ENCODE measurements at places on chromosomes 2 and 18. TPM values are rescaled to one million over a fixed set of nuclear protein-coding genes. Genes with fewer than 3 reads are reported as not detected.

The VSNL1 gene
- 0.39 TPM for total RNA-seq

The DPP4 gene
- total RNA-seq, result 2.1 TPM

DNA sequence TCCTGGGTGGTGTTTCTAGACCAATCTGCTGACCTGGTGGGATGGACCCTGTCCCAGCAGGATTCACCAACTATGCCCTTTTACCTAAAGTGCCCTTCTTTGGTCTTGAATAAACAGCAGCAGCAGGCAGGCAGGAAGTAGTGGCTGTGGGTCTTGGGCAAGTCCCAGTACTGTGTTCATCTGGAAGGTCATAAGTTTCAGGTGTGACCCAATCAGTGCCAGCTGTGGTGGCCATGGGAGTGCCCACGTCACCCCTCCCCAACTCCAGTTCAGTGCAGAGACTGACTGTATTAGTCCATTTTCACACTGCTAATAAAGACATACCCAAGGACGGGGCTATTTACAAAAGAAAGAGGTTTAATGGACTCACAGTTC is 148.3 kb upstream of the SRD5A2 start:
- no peak for DNase-seq

DNA sequence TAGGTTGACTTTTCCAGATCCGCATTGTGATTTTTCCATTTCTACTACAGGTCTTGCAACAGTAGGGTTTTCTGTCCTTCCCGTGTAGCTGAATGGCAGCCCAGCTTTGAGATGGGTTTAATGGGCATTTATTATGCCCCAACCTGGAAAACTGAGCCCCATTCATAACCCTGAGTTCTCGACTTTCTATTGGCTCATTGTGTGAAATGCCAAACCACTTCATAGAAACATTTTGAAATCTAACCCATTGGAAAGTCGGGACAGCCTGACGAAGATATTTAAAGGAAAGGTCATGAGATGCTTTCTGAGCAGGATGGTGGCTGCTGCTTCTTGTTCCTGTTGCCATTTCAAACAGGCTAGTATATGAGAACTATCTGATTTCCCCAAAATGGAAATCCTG is 203.5 kb downstream of the ZFP36L2 start:
- no peak for DNase-seq
